ENCODE measurements at places on chromosomes 11 and 22. TPM values are rescaled to one million over a fixed set of nuclear protein-coding genes. Genes with fewer than 3 reads are reported as not detected.

Gene OR52E8
- not detected for total RNA-seq

Gene OOSP4A
- not detected for total RNA-seq

Gene PANX2
- total RNA-seq, result 2.7 TPM

Gene OR5P2
- not detected for total RNA-seq

Gene ASRGL1
- total RNA-seq, result 30.6 TPM

Gene OR52E6
- not detected for total RNA-seq

Gene HEPHL1
- total RNA-seq, result not detected

Gene MEI1
- total RNA-seq, result 0.73 TPM

Gene PHLDA2
- not detected for total RNA-seq

Gene GGTLC2
- total RNA-seq, result not detected

Gene LGALS12
- not detected for total RNA-seq

Gene KCNQ1
- 0.45 TPM for total RNA-seq

Gene GLYAT
- total RNA-seq, result not detected

Gene NEFH
- total RNA-seq, result 0.73 TPM

Gene APOL4
- total RNA-seq, result 11.3 TPM

Gene RAC2
- 0.64 TPM for total RNA-seq

Gene MPZL2
- 5.7 TPM for total RNA-seq

Gene APOL5
- not detected for total RNA-seq

Gene NCAM1
- 421 TPM for total RNA-seq

Gene RNF214
- total RNA-seq, result 26.3 TPM

Gene SSTR3
- 0.27 TPM for total RNA-seq

Gene ST14
- total RNA-seq, result 0.54 TPM

All from cerebellum (tissue), 4 donors.